ENCODE measurements at places on chromosomes 3 and 15. TPM values are rescaled to one million over a fixed set of nuclear protein-coding genes. Genes with fewer than 3 reads are reported as not detected.

Gene NXPE3
- 17.2 TPM for total RNA-seq

GRCh38 chr3:43606284-43606683, 15.5 kb downstream of the ANO10 start:
- no peak for DNase-seq
- no peak overlapping the region for H3K27ac ChIP-seq
- H3K4me1 ChIP-seq = no peaks in the 10 kb centered on the region
- no peak overlapping the region for H3K4me3 ChIP-seq
- H3K36me3 ChIP-seq = no peaks in the 10 kb centered on the region

DNA sequence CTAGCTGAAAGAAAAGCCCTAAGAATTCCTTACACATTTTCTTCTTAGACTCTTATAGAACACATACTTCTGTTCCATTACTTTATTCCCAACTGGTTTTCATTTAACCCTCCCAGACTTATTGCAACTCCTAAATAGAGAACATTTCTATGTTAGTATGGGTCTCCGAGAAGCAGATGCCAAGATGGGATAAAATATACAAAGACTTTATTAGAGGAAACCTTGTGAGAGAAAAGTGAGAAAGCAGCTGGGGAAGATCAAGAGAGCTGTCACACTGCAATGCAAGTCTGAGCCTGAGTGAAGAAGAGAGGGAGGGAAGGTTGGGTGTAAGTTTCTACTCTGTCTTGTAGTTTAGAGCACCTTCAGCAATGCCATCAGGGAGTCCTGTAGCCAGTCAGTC, 979.3 kb downstream of the IGSF11 start:
- no peak overlapping the region for H3K27ac ChIP-seq
- H3K27me3 ChIP-seq = no peaks in the 10 kb centered on the region

Gene TRPC1
- total RNA-seq = 1.1 TPM

- no peak overlapping the region for H3K27ac ChIP-seq
- no peaks in the 10 kb centered on the region for H3K4me1 ChIP-seq
- H3K27me3 ChIP-seq = no peaks in the 10 kb centered on the region
- no peak for DNase-seq
Measured at GRCh38 chr3:157030712-157031111, 129.2 kb downstream of the CCNL1 start.

GRCh38 chr15:96627031-96627568, 296.6 kb downstream of the NR2F2 start:
- no peaks in the 10 kb centered on the region for H3K4me1 ChIP-seq

Gene ACKR2
- 0.20 TPM for total RNA-seq

DNA sequence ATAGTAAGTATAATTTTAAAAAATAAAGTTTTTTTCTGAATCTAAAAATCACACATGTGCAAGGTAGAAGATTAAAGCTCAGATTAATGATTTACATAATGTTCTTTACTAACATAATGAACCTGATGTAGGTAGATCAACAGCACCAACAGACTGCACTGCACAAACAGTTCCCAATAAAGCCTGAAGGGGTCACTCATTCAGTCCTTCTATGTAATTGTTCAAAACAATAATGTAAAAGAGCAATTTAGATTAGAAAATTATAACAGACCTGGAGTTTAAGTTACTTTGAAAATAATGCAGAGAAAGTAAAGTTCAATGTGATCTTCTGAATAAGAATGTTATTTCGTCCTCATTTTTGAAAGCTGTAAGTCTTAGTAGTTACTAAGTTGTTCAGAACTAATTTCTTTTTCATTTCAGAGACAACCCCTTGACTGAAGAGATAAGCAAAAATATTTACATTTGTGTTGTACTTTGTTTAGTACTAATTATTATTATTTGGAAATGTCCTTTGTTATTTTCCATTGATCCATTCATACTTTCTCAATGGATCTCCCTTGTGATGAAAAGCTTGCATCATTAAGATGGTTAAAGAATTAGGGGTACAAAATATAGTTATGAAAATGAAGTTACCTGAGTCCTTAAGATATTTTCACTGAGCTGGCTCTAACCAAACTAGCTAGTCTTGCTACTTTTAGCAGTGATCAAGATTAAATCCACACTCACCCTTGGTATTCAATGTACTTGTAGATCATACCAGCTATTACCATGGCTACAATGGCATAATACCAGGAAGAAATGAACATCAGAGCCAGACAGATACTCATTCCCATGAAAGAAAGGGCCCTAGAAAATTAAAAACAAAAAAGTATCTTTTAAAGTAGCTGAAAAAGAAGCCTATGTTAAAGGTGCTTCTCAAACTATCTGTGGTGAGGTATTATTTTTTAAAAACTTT, 16.8 kb downstream of the EMC4 start:
- H3K36me3 ChIP-seq = peaks cover 22% of the 10 kb centered on the region
- no peak overlapping the region for H3K27ac ChIP-seq
- DNase-seq = peak; percentile 45
- no peaks in the 10 kb centered on the region for H3K4me1 ChIP-seq
- no peak overlapping the region for H3K4me3 ChIP-seq

DNA sequence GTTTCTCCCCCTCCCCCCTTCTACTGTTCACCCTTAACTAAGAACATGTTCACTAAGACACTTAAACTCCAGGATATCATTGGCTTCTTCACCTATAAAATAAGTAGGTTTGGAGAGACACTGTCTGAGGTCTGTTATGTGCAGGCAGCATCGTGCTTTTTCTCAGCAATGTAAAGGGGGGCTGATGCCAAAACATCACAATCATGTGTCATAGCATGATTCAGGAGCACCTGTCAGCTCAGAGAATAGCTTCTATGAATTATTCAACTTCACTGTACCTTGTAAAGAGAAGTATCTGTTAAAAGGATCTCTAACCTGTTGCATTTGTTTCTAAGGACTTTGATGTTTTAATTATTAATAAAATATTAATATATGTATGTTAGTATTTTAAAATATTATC, 211.4 kb upstream of the EPHA3 start:
- H3K36me3 ChIP-seq = no peaks in the 10 kb centered on the region
- H3K27ac ChIP-seq = no peak overlapping the region
- no peak overlapping the region for H3K4me3 ChIP-seq
- H3K27me3 ChIP-seq = no peaks in the 10 kb centered on the region
- DNase-seq = no peak
- H3K4me1 ChIP-seq = no peaks in the 10 kb centered on the region

Gene BDH1
- total RNA-seq = 59.3 TPM

- H3K27ac ChIP-seq = no peak overlapping the region
- no peaks in the 10 kb centered on the region for H3K27me3 ChIP-seq
- no peak for DNase-seq
- no peak overlapping the region for H3K4me3 ChIP-seq
- H3K36me3 ChIP-seq = no peaks in the 10 kb centered on the region
- H3K4me1 ChIP-seq = peaks cover 5% of the 10 kb centered on the region
Measured at GRCh38 chr3:192921793-192922192, 4.1 kb upstream of the MB21D2 start.

DNA sequence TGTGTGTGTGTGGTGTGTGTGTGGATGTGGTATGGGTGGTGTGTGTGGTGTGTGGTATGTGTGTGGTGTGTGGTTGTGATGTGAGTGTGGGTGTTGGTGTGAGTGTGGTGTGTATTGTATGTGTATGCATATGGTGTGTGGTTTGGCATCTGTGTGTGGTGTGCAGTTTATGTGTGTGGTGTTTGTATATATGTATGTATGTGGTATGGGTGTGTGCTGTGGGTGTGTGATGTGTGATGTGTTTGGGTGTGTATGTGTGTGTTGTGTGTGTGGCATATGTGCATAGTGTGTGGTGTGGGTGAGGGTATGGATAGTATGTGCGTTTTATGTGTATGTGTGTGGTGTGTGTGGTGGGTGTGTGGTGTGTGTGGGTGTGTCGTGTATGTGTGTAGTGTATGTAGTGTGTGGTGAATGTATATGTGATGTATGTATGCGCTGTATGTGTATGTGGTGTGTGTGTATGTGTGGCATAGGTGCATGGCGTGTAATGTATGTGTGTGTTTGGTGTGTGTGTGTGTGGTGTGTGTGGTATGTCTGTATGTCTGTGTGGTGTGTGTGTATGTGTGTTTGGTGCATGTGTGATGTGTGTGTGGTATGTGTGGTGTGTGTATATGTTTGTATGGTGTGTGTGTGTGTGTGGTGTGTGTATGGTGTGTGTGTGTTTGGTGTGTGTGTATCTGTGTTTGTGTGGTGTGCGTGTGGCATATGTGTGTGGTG, 58.0 kb downstream of the EFCAB12 start:
- H3K4me1 ChIP-seq = no peaks in the 10 kb centered on the region
- no peak overlapping the region for H3K4me3 ChIP-seq
- no peaks in the 10 kb centered on the region for H3K36me3 ChIP-seq
- H3K27me3 ChIP-seq = no peaks in the 10 kb centered on the region

- H3K27me3 ChIP-seq = no peaks in the 10 kb centered on the region
- H3K27ac ChIP-seq = no peak overlapping the region
- H3K4me3 ChIP-seq = no peak overlapping the region
Measured at GRCh38 chr3:69761896-69762767, 22.9 kb downstream of the MITF start.

GRCh38 chr15:51876169-51876568, 46.7 kb downstream of the TMOD3 start:
- no peak overlapping the region for H3K4me3 ChIP-seq
- H3K4me1 ChIP-seq = no peaks in the 10 kb centered on the region
- no peaks in the 10 kb centered on the region for H3K27me3 ChIP-seq
- H3K27ac ChIP-seq = no peak overlapping the region

Gene WDR93
- total RNA-seq = not detected

Gene TMEM266
- 0.11 TPM for total RNA-seq

Gene NAA80
- total RNA-seq = 17.3 TPM

DNA sequence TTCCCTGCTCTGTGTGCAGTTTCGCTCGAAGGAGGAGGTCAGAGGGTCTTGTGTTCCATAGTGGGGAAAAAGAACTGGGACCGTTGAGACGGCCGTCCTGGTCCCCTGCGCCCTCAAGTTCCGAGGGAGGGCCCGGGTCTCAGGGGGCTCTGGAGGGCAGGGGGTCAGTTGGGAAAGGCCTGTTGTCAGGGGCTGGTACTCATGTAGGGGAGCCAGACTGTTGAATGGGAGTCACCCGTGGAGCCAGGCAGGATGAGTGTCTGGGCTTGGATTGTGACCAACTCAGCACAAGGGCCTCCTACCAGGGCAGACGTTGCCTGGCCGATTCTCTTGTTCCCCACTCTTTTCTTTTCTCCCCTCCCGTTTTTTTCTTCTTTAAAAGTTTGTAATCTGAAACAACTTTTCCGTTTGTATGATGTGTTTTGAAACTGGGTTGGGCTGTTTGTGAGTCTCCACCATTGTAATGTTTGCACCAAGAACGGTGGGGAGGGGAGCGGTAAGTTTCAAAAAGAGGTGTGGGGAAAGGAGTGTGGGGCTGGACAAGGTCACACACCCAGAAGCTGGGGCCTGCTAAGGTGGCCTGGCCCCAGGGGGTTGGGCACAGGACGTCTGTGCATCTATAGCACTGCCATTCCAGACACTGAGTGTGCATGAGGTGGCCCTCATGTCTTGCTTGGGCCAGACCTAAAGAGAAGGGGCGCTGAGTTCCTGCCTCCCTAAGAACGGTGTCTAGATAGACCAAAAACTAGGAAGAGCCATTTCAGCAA, 1.1 kb downstream of the CMTM7 start:
- peaks cover 26% of the 10 kb centered on the region for H3K4me1 ChIP-seq
- DNase-seq = no peak
- no peaks in the 10 kb centered on the region for H3K36me3 ChIP-seq
- no peaks in the 10 kb centered on the region for H3K27me3 ChIP-seq
- peak overlapping the region; percentile 61 for H3K4me3 ChIP-seq

- H3K27ac ChIP-seq = no peak overlapping the region
- H3K27me3 ChIP-seq = no peaks in the 10 kb centered on the region
- no peaks in the 10 kb centered on the region for H3K4me1 ChIP-seq
Measured at GRCh38 chr15:75508840-75509532, 57.5 kb upstream of the SIN3A start.

GRCh38 chr3:53675022-53675697, 171.1 kb downstream of the CHDH start:
- H3K27me3 ChIP-seq = no peaks in the 10 kb centered on the region
- DNase-seq = no peak
- H3K36me3 ChIP-seq = no peaks in the 10 kb centered on the region

DNA sequence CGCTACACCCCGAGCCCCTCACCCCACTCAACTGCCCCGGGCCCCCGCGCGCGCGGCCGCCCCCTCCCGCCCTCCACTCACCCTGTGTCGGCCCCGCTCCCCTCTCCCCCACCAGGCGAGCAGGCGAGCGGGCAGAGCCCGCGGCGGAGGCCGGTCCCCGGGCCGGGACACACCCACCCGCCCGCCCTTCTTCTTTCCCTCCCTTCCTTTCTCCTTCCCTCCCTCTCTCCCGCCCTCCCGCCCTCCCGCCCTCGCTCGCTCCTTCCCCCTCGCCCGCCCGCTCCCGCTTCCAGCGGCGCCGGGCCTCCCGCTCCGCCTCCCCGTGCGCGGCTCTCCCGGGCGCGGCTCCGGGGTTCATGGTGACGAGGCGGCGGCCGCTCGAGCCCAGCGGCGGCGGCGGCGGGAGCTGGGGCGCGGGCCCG, at the start of gene CTDSPL:
CTDSPL (plus strand) TSS at position 261 of the 422 bp plus-strand sequence. CDS start 320 bp downstream, outside the sequence.
- H3K36me3 ChIP-seq = no peaks in the 10 kb centered on the region
- H3K4me3 ChIP-seq = peak within 1 kb of the TSS; percentile 61
- H3K27me3 ChIP-seq = peaks cover 6% of the 10 kb centered on the region
- no peak for DNase-seq
- H3K27ac ChIP-seq = peak within 1 kb of the TSS; percentile 25

DNA sequence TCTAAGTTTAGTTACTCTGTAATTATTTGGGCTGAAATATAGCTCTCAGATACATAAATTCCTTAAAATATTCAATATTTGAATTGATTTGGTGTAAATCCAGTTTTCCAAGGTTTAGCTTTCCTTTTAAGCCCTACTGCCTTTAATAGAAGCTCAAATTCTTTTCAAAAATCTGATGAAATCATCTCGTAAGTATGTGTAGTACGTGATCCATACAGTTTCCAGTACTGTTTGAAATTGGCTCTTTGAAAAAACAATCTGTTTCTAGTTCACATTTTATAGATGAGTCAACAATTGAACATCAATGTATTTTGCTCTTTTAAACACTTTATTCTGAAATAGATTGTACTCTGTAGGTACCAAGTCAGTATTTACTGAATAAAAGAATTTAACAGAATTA, 84.2 kb downstream of the LRRC49 start:
- DNase-seq = no peak
- H3K4me3 ChIP-seq = no peak overlapping the region
- H3K27ac ChIP-seq = no peak overlapping the region
- H3K36me3 ChIP-seq = no peaks in the 10 kb centered on the region
- H3K4me1 ChIP-seq = no peaks in the 10 kb centered on the region
- no peaks in the 10 kb centered on the region for H3K27me3 ChIP-seq

Measured in CD8-positive, alpha-beta memory T cell (primary cell).